Breast epithelium (tissue), 4 donors: ENCODE measurements at places on chromosomes 7 and 10. TPM values are rescaled to one million over a fixed set of nuclear protein-coding genes. Genes with fewer than 3 reads are reported as not detected.

GRCh38 chr7:5584821-5585220 lies 161.2 kb upstream of the TNRC18 start:
- DNase-seq, result no peak

GRCh38 chr10:14384915-14385314 lies 54.2 kb upstream of the FRMD4A start:
- no peak for DNase-seq

DNA sequence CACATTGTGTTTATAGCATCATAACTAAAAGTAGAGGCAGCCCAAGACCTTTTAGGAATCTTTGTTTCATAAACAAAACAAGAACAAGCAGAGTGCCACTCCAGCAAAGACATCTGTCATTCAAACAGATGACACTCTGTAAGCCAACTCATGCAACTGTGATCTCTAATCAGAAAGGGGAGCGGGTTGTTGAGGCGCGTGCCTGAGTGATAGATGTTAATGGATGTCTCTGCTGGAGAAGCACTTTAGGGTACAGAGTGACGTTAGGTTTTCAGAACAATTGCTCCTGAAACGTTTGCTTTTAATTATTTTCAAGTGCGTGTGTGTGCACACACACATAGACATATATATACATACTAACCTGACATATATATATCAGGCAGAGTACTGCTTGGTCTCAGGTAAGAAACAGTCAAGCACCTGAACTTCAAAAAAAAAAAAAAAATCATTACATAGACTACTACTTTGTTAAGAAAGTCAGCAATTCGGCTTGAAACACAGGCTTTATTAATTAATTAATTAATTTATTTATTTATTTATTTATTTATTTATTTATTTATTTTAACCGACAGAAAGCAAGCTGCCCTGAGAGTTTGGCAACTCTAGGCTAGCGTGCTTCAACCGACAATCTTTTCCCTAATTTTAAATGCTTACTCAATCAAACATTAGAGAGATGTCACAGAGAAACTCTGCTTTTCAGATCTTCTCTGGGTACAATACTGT lies 109.1 kb downstream of the POU6F2 start:
- no peak for DNase-seq

Gene FLNC
- total RNA-seq, result 5.1 TPM

Gene PDE6C
- total RNA-seq, result not detected

DNA sequence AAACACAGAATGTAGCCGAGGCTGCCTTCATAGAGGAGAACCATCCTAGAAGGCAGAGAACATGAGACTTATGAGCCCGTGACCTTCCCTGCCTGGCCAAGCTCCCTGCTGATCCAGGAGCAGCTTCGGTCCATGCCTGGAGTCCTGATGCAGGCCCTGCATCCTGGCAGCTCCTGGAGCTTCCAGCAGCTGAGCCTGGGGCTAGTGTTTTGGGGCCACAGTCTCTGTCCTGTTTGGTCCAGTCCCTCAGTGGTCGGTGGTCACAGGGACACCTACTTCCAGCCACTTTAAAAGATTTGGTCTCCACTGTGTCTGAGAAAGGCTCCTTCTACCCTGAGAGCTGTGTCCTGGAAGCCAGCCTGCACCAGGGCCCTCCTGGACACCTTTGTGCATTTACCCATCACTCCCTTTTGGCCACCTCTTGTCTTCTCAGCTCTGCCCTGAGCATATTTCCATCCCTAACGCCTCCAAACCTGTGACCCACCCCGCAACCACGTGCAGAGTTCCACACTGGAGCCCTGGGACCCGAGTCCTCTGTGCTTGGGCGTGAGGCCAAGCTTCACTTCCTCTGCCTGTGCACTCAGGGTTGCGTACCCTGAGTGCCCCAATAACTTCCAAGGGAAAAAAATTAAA lies 315.2 kb upstream of the ZNF32 start:
- no peak for DNase-seq

DNA sequence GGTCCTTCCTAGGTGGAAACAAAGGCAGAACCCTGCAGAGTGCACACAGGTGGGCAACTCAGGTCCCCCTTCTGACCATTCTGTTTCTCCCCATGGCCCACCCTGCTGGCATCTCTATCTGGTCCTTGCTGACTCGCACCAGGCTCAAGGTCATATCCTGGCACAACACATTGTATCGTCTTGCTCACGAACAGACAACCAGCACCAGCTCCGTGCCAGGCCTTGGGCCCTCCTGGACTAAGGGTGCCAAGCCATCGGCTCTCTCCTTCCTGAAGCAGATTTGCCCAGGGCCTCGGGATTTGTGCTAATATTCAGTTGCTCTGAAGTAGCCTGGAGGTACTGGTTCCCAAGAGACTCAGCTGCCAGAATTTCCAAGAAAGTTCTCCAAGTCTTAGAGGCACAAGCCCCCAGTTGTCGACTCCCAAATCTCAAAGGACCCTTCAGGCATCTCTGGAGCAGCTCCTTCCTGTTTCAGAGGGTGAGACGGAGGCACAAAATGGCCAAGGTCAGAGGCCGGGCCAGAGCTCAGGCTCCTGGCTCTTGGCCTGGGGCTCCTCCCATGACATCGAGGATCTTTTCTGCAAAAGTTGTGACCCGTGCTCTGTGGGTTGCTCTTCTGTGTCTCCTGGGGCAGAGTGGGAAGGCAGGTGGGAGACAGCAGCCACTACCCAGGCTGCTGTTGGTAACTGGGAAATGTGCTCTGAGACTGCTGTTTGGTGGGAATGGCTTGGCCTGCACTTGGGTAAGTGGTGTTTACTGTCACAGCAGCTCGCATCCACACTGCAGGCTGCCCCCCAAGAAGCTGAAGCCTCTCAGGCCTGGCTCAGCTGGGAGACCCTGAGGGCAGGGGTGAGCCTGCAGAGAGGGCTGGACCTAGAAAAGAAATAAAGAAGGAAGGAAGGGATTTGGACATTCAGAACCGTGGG lies 121.3 kb downstream of the RGS10 start:
- DNase-seq, result no peak

DNA sequence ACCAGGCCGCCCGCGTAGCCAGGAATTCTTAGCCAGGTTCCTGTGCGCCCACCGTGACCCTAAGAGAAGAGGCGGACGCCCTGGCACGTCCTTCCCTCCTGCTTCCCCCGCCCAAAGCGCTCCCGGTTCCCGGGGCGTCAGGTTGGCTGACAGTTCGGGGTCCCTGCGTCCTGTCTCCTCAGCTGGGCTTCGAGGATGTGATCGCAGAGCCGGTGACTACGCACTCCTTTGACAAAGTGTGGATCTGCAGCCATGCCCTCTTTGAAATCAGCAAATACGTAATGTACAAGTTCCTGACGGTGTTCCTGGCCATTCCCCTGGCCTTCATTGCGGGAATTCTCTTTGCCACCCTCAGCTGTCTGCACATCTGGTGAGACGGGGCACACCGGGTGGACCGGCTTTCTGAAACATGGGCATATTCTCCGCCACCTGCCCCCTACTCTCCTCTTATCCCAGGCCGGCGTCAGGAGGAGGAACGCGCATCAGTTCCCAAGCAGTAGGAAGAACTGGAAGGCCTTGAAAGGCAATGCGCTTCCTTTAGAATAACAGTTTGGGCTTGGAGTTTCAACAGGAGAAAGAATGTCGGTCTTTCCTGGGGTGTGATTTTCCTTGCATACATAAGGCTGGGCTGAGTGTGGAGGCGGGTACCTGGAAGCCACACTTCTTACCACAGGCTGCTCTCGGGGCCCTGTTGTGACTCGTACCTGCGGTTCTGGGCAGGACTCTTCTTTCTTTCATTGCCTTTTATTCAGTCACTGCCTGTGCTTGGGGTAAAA lies 728 bp downstream of the CAV2 start:
- peak; percentile 52 for DNase-seq

Gene FAM25A
- total RNA-seq, result not detected

GRCh38 chr10:70576803-70577517 lies 25.6 kb downstream of the PRF1 start:
- DNase-seq, result no peak

Gene RPS24
- total RNA-seq, result 3,927 TPM

DNA sequence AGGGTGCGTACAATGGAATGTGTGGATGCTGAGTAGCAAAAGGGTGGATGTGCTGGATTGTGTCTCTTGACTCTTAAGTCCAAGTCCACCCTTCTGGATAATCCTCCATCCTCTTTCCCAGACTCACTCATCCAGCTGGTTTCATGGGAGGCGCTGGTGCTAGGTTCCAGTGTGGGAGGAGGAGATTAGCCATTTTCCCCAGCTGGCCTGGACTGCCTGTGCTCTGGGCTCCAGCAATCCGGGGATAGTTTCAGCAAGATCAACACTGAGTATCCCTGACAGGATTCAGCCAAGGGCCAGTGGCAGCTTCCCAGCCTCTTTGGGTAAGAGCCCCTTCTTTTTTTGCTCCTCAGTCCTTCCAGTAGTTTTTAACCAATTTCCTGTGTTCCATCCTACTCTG lies 21.6 kb upstream of the TRIL start:
- no peak for DNase-seq

GRCh38 chr10:86180861-86181260 lies 185.7 kb downstream of the GRID1 start:
- no peak for DNase-seq

Gene NKX2-3
- not detected for total RNA-seq

Gene FEZF1
- not detected for total RNA-seq

DNA sequence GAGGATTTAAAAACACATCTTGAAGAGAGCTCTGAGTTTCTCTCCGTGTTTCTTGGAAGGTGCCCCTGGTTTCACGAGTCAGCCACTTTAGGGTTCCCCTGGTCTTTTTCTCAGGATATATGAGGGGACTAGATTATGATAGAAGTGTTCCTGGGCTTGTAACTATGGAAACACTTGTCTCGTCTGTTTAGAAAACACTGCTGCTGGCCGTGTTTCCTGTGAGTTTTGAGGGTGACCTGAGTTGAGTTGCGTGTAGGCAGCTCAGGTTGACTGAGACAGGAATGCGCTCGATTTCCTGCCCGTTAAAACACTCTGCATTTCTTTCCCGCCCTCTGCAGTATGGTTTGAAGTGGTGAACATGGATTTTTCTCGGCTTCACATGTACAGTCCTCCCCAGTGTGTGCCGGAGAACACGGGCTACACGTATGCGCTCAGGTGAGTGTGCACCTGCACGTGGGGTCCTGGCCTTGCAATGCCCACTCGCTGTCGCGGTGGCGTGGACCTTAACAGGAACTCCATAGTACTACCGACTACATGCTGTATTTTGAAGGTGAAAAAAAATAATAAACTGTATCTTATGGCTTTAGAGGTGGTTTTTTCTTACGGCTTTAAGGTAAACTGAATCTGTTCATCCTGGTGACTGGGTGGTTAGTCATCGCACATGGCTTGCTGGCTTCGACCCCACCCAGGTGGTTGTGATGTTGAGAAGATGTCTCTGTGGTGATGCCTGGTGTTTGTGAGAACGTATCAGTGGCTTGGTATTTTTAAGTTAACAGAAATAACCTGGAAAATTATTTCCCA lies at the start of gene SUN1:
TSS of gene SUN1 (plus strand) at position 310 of the 801 bp plus-strand sequence. CDS start at position 359, 49 bp downstream.
- DNase-seq, result no peak

Gene CCDC6
- 31.4 TPM for total RNA-seq

DNA sequence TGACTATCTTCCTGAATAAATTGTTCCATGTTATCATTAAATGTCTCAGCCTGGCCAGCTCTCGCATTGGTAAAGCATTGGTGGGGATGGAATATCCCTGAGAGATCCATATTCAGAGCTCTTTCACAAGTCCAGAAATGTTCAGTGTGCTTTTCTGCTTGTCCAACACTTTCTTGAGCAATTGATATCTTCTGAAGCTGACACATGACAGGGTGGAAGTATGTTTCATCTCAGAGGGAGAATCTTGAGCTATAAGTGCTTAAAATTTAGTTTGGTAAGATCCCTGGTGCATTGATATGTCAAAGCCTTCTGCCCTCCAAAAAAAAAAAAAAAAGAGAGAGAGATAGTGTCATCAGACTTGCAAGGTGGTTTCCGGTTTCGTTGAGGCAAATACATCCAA lies 7.4 kb downstream of the IFIT3 start:
- no peak for DNase-seq

DNA sequence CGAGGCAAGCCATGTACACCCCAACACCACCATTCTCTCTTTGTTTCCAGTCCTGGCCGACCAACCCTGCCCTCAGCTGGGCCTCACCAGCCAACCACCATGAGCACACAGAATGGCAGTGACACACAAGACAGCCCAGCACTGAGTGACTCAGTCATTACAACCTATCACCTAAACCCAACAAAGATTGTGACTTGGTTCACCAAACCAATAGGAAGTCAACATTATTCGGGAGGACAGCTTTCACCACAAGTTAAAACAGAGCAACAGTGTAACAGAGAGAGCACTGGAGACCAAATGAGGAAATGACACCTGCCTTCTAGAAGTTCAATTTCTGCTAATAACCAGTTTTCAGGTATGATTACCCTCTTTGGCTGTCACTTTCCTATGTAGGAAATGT lies 72.1 kb downstream of the DNMBP start:
- no peak for DNase-seq
